Choroid plexus epithelial cell (primary cell): ENCODE measurements at places on chromosomes 1 and 21.

- peak; percentile 58 for DNase-seq
Observed at GRCh38 chr1:64006276-64007051, 197.0 kb upstream of the UBE2U start.

DNA sequence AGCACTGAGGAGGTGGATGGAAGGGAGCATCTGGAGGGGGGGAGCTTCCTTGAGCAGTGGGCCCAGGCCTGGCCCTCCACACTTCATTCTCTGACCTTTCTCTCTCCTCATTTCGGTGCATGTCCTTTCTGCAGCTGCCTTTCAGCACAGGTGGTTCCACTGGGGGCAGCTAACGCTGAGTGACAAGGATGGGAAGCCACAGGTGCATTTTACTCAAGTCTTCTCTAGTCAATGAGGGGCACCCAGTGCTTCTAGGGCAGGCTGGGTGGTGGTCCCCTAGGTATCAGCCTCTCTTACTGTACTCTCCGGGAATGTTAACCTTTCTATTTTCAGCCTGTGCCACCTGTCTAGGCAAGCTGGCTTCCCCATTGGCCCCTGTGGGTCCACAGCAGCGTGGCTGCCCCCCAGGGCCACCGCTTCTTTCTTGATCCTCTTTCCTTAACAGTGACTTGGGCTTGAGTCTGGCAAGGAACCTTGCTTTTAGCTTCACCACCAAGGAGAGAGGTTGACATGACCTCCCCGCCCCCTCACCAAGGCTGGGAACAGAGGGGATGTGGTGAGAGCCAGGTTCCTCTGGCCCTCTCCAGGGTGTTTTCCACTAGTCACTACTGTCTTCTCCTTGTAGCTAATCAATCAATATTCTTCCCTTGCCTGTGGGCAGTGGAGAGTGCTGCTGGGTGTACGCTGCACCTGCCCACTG lies 43.2 kb downstream of the YARS1 start:
- DNase-seq, result no peak

- DNase-seq, result no peak
Observed at GRCh38 chr1:10916991-10917390, 95.5 kb upstream of the TARDBP start.

GRCh38 chr1:61270761-61271411 lies 188.5 kb downstream of the NFIA start:
- DNase-seq, result peak; percentile 74

DNA sequence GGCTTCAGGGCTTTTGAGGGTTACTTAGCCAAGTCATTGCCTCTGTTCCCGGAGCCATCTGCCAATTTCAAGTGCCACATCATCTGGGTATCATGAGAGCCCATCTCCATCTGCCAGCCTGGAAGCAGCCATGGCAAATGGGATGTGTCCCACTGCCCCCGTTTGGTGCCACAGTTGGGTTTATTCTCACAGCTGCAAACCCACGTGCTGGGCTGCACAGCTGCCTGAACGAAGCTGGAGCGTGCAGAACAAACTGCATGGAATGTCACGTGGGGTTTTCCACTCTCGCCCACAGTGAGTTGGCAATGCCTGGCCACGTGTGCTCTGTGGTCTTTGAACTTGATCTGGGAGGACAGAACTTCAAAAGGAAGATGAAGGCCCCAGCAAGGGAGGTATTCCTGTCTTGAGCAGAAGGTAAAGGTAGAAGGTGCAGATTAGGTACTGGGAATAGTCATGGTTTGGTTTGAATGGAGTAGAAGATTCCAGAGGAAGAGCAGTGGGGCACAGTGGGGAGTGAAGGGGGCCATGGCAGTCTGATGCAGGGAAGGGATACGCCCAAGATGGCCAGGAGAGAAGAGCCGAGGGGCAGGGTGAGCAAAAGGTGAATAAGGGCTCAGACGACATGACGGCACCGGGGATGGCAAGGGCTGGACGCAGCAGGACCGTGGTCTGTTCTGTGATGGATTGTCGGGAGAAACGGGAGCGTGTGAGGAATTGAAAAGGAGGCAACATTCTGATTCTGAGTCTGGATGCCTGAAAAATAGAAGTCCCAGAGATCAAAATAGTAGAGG lies 222.0 kb downstream of the KAZN start:
- DNase-seq, result no peak

GRCh38 chr1:51734896-51735745 lies 118.2 kb downstream of the OSBPL9 start:
- no peak for DNase-seq

GRCh38 chr1:49045371-49045770 lies 268.7 kb upstream of the BEND5 start:
- no peak for DNase-seq

DNA sequence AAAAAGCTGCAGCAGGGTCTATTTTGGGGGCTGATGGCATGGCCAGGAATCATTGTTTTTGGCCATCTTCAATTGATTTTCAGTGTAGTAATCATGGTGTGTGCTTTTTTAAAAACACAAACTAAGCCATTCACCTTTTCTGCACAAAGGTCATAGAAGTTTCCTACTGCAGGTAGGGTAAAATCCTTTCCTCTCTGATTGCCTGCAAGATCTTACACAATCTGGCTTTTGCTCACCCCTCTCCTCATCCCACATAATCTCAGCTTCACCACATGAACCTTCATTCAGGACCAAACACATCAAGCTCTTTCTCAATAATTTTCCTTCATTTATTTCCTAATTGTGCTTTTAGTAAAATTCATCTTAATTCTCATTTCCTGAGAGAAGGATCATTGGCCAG lies 38.3 kb upstream of the GBP5 start:
- no peak for DNase-seq

- DNase-seq, result peak; percentile 86
Observed at GRCh38 chr1:154325583-154326545, 539 bp downstream of the ATP8B2 start.

DNA sequence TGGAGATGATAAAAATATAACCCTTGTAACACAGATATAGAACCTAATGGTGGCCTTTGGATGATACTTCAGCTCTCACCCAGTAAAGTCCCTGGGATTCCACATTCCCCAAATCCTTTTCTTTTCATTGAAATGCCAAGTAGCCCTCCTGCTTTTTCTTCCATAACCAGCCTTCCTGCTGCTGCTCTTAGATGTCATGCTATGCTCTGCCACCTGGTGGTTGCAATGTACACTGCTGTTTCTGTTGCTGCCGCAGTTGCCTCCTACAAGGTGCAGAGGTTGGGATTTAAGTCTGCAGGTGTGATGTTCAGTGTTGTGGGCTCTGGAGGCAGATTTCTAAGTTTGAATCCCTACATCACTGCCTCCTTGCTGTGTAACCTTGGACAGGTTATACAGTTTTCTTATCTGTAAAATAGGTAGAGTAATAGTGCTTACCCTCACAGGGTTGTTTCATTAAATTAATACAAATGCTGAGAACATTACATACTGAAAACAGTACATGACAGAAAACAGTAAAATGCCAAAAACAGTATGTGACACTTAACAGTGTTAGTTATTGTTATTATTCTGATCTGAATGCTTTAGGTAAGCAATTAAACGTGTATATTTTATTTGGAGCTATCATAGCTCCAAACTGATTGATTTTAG lies 64.3 kb downstream of the CAMSAP2 start:
- DNase-seq, result peak; percentile 92
